ENCODE measurements at places on chromosomes 7 and 10. TPM values are rescaled to one million over a fixed set of nuclear protein-coding genes. Genes with fewer than 3 reads are reported as not detected.

- DNase-seq, result peak; percentile 7
- H3K4me3 ChIP-seq, result no peak overlapping the region
- no peaks in the 10 kb centered on the region for H3K4me1 ChIP-seq
Measured at GRCh38 chr7:81833401-81833800, 63.6 kb upstream of the HGF start.

DNA sequence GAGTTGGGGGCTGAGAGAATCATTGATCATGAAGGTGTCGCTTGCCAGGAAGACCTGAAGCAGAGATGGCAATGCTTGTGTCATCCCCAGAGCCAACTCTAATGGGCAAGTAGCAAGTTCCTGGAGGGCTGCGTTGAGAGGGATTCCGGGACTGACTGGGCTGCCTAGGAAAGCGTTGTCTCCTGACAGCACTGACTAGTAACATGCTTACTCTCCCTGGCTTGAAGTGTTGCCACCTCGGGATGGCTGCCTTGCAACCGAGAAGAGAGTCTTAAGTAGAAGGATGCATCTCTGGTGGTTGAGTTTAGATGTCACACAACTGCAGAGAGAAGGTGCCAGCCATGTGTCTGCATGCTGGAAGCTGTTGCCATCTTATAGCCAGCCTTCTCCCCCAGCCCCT is 453.4 kb downstream of the PLXNA4 start:
- H3K4me3 ChIP-seq, result no peak overlapping the region
- H3K27ac ChIP-seq, result no peak overlapping the region

DNA sequence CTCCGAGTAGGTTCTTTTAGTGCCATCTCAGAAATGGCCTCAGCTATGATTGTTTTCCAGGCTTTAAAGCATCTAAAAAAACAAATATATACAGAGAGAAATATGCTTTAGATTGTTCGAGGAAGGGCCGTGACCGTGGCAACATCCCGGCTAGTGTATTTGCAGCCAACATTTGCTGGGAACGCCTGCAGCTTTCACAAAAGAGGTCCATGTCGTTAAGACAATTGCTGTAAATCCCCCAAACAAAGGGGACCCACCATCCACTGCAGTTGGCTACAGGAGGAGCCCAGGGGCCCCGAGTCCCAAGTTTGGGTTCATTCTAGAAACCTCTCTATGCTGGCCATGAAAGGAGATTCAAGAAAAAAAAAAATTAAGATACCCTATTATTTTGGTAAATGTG is 152.8 kb upstream of the TCF7L2 start:
- peaks cover 15% of the 10 kb centered on the region for H3K4me1 ChIP-seq
- no peak for DNase-seq
- no peaks in the 10 kb centered on the region for H3K27me3 ChIP-seq
- no peaks in the 10 kb centered on the region for H3K36me3 ChIP-seq

DNA sequence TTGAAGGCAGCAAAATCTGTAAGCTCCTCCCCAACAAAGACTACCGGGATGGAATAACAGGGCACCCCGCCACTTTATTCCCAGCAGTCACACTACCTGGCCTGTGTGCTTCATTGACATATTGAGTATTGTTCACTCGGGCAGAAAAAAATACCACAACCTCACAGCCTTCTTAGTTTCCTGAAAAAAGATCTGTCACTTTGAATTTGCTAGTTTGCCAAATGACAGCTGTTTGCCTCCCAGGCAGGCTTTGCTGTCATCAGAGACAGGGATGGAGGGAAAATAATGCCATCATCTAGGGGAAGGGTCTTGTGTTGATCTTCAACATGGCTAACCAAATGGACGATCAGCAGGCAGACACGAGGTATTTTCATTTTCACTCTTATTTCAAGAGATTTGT is 26.9 kb downstream of the BMPER start:
- peak overlapping the region; percentile 46 for H3K4me3 ChIP-seq
- H3K4me1 ChIP-seq, result peaks cover 34% of the 10 kb centered on the region
- peak overlapping the region; percentile 96 for H3K27ac ChIP-seq
- H3K36me3 ChIP-seq, result peaks cover 25% of the 10 kb centered on the region

DNA sequence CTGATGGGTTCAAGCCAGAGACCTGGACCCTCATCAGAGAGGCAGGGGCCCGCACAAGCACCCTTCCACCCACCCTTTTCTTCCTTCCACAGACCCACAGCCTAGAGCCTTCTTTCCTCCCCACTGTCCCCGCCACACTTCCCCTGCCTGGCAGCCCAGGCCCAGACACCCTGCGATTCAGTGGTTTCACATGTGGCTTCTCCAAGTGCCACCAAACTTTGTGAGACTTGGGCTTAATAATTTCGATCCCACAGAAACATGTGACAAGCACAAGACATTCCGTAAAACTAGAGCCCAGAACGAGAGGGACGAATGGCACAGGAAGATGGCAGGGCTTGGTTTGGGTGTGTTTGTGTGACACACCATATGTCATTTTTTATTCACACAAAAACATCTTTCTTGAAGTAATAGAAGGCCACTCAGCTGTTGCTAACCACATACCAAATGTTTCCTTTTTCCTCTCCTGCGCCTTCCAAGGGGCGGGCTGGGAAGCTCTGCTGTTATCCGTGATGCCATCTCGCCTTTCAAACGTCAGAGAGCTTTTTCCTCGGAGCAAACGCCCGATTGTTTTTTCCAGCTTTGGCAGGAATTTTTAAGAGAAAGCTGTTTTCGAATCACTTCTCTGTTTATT is 162.9 kb downstream of the GRK5 start:
- H3K4me1 ChIP-seq, result peaks cover 28% of the 10 kb centered on the region
- peak overlapping the region; percentile 70 for H3K4me3 ChIP-seq
- peak; percentile 97 for DNase-seq

DNA sequence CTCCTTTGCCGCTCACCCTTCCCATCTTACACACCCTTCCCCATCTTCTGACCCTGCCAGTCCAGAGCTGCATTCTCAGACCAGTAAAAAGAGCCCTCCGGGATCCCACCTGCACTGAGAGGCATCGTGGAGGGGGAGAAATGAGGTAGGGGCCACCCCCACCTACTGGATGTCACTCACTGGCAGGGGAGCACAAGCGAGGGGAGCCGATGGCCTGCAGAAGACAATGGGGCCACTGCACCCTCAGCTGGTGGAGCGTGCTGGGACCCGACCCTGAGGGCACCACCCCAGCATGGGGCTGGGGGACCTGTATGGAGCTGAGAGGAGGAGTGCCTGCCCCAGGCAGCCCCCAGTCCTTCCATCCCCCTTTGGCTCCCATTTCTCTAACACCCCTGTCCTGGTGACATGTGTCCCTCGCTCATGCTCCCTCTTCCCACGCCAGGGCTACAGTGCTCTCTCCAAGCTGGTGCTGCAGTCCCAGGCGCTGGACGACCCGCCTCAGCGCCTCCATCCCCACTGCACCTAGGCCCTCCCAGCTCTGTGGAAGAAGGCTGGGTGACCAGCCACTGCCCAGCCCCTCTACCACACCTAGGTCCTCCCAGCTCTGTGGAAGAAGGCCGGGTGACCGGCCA is 49.8 kb downstream of the RASGEF1A start:
- no peak overlapping the region for H3K27ac ChIP-seq
- H3K27me3 ChIP-seq, result no peaks in the 10 kb centered on the region
- peaks cover 8% of the 10 kb centered on the region for H3K4me1 ChIP-seq
- H3K36me3 ChIP-seq, result no peaks in the 10 kb centered on the region
- no peak overlapping the region for H3K4me3 ChIP-seq
- no peak for DNase-seq

- no peak overlapping the region for H3K4me3 ChIP-seq
- no peaks in the 10 kb centered on the region for H3K27me3 ChIP-seq
- H3K27ac ChIP-seq, result no peak overlapping the region
Measured at GRCh38 chr10:133123050-133123745, 35.5 kb downstream of the ADGRA1 start.

- no peak for DNase-seq
- H3K36me3 ChIP-seq, result no peaks in the 10 kb centered on the region
- H3K4me1 ChIP-seq, result peaks cover 15% of the 10 kb centered on the region
- no peak overlapping the region for H3K27ac ChIP-seq
- no peak overlapping the region for H3K4me3 ChIP-seq
Measured at GRCh38 chr10:78911533-78912340, 157.0 kb upstream of the ZMIZ1 start.

DNA sequence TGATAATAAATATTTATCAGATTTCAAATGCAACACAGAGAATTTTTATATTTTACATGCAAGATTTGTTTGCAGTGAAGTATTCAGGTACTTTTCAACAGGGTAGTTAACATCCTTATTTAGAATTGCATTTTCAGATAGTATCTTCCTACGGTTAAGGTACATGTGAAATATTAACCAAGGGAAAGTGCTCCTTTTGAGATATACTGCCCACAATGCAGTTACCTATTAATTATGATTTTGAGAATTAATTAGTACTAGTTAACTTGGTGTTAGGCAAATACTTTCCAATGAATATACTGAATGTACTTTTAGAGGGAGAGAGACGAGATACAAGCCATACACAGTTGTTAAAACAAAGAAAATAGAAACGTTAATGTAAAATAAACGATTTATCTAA is 206.2 kb upstream of the YAE1 start:
- DNase-seq, result no peak
- no peak overlapping the region for H3K27ac ChIP-seq
- H3K4me3 ChIP-seq, result no peak overlapping the region
- H3K4me1 ChIP-seq, result 0 out of 2 replicates have a peak, but pooled peaks cover 3% of the 10 kb centered on the region
- H3K36me3 ChIP-seq, result no peaks in the 10 kb centered on the region
- peaks cover 10% of the 10 kb centered on the region for H3K27me3 ChIP-seq

DNA sequence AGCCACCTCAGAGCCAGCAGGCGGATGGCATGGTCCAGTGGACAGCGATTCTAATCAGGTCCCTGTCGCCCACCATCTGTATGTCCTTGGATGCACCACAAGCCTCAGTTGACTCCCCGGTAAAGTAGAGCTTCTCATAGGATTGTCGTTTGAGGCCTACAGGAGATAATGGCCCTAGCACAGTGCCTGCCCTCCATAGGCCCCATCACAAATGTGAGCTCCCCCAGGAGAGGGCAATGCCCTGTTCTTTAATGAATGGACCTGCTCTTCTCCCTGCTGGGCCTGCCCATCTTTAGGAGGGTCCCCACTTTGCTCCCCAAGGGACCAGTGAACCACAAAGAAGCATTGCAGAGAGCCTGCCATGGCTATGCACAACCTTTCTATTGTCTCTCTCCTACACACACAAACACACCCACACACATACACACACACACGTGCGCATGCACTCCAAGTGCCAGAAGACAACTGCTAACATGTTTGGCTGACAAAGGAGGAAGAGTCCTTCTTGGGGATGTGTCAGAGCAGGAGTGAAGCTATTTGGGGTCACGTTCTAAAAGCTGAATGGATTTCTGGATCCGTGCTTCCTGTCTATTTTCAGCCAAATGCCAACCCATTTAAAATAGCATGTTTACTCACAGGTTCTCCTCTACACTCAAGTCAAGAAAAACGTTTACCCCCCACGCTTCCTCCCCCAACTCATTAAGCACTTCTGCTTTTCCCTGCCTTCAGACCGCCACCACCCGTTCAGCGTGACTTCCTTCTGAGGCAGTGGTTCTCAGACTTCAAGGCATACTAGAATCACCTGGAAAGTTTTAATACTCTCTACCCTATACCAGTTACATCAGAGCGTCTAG is 196.1 kb downstream of the GRID1 start:
- H3K4me3 ChIP-seq, result no peak overlapping the region
- no peaks in the 10 kb centered on the region for H3K36me3 ChIP-seq
- no peak overlapping the region for H3K27ac ChIP-seq
- no peak for DNase-seq
- H3K27me3 ChIP-seq, result no peaks in the 10 kb centered on the region
- H3K4me1 ChIP-seq, result no peaks in the 10 kb centered on the region

DNA sequence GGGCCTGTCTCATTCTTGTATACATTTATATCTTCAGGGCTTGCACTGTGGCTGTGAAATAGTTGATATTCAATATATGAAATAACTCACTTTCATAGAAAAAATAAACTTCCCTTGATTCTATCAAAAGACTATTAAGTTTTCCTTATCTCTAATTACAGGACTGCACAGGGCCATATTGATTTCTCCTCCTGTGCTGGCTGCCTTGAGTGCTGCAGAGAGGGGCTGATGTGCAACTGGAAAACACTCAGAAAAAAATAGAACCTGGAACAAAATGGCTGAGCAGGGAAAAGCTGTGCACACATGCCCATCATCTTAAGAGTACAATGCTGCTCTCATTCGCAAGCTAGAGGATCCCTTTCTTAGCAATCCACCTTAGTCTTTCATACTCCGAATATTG is 5.9 kb upstream of the HDAC9 start:
- H3K27me3 ChIP-seq, result no peaks in the 10 kb centered on the region
- DNase-seq, result no peak
- H3K27ac ChIP-seq, result no peak overlapping the region
- no peaks in the 10 kb centered on the region for H3K36me3 ChIP-seq
- peaks cover 2% of the 10 kb centered on the region for H3K4me1 ChIP-seq

GRCh38 chr7:90594751-90595317 is 1.3 kb upstream of the CDK14 start:
- peak overlapping the region; percentile 93 for H3K4me3 ChIP-seq
- peaks cover 32% of the 10 kb centered on the region for H3K4me1 ChIP-seq
- H3K36me3 ChIP-seq, result no peaks in the 10 kb centered on the region
- DNase-seq, result peak; percentile 96
- H3K27me3 ChIP-seq, result no peaks in the 10 kb centered on the region

DNA sequence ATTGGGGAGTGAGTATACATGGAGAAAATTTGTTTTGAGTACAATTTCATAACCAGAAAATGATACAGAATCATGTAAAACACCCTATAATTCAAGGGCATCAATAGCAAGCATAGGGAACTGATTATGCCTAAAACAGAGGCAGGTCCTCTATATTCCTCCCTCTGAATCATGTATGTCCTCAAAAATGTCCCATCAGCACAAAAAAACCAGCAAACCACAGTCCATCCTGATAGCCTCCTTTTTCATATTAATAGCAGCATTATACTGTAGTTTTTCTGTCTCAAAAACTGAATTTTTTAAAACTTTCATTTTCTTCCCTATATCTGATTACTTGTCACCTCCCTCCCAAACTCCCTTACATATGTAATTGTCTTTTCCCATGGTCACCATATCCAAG is 1057.3 kb downstream of the CNTNAP2 start:
- H3K4me1 ChIP-seq, result no peaks in the 10 kb centered on the region
- H3K27ac ChIP-seq, result no peak overlapping the region
- H3K36me3 ChIP-seq, result no peaks in the 10 kb centered on the region
- H3K4me3 ChIP-seq, result no peak overlapping the region
- no peaks in the 10 kb centered on the region for H3K27me3 ChIP-seq

- H3K36me3 ChIP-seq, result no peaks in the 10 kb centered on the region
- no peak overlapping the region for H3K4me3 ChIP-seq
- H3K27ac ChIP-seq, result no peak overlapping the region
- H3K4me1 ChIP-seq, result no peaks in the 10 kb centered on the region
- H3K27me3 ChIP-seq, result no peaks in the 10 kb centered on the region
- DNase-seq, result no peak
Measured at GRCh38 chr7:30191809-30192208, 57.0 kb downstream of the MTURN start.

GRCh38 chr10:128274938-128275337 is 148.7 kb upstream of the MKI67 start:
- peak; percentile 79 for DNase-seq
- no peaks in the 10 kb centered on the region for H3K36me3 ChIP-seq
- H3K4me1 ChIP-seq, result no peaks in the 10 kb centered on the region
- H3K27ac ChIP-seq, result no peak overlapping the region
- H3K27me3 ChIP-seq, result no peaks in the 10 kb centered on the region
- H3K4me3 ChIP-seq, result no peak overlapping the region

GRCh38 chr10:49113741-49114141 is 1.6 kb downstream of the VSTM4 start:
- peak; percentile 84 for DNase-seq
- no peaks in the 10 kb centered on the region for H3K27me3 ChIP-seq
- H3K27ac ChIP-seq, result peak overlapping the region; percentile 9
- H3K36me3 ChIP-seq, result no peaks in the 10 kb centered on the region

OR2A12 gene
- not detected for total RNA-seq

CPSF4 gene
- total RNA-seq, result 44.9 TPM

TMEM176A gene
- not detected for total RNA-seq

PPP1R9A gene
- not detected for total RNA-seq

NEUROG3 gene
- not detected for total RNA-seq

CUL1 gene
- 41.6 TPM for total RNA-seq

PAPOLB gene
- not detected for total RNA-seq
